ENCODE measurements at places on chromosomes 7 and 10.

DNA sequence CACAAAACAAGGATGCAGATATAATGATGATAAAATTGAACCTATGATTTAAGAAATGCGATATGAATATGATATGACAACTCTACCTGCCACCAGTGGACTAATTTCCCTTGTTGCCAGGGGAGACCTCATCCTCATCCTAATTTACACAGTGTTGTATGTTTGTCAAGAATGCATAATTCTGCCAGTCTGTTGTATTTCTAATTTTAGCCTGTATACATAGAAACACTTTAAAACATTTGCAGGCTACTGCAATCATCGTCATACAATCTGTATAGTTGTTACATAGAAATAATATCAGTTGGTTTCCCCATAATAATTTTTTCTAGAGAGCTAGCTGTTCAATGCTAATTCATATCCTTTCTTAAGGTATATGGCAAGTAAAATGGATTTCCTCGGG lies 274.2 kb downstream of the DPP6 start:
- no peak for DNase-seq

GRCh38 chr7:3861386-3861785 lies 560.3 kb downstream of the SDK1 start:
- DNase-seq = peak; percentile 65

DNA sequence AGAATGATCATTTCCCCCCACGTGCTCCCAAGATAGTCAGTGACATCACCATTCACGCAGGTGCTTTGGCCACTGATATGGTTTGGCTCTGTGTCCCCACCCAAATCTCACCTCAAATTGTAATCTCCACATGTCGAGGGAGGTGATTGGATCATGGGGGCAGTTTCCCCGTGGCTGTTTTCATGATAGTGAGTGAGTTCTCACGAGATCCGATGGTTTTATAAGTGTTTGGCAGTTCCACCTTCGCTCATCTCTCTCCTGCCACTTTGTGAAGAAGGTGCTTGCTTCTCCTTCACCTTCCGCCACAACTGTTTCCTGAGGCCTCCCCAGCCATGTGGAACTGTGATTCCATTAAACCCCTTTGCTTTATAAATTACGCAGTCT lies 205.4 kb upstream of the SH2B2 start:
- DNase-seq = no peak

DNA sequence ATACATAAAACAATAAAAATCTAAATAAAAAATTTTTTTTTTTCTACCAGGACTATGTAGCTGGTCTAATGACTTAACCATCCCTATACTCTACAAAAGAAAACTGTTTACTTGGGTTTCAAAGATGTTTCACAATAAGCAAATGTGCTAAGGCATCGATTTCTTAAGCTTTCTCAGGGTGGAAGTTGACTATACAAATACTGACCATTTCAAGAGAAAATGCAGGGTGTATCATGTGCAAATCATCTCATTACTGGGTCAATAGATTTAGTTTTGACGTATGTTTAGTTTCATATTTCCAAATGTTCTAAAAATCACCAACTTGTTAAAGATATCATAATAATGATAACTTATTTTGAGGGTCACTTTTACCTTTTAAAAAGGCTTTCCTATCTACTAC lies 7.5 kb downstream of the NRP1 start:
- DNase-seq = no peak

GRCh38 chr7:159317294-159317693 lies 172.6 kb upstream of the VIPR2 start:
- DNase-seq = no peak

DNA sequence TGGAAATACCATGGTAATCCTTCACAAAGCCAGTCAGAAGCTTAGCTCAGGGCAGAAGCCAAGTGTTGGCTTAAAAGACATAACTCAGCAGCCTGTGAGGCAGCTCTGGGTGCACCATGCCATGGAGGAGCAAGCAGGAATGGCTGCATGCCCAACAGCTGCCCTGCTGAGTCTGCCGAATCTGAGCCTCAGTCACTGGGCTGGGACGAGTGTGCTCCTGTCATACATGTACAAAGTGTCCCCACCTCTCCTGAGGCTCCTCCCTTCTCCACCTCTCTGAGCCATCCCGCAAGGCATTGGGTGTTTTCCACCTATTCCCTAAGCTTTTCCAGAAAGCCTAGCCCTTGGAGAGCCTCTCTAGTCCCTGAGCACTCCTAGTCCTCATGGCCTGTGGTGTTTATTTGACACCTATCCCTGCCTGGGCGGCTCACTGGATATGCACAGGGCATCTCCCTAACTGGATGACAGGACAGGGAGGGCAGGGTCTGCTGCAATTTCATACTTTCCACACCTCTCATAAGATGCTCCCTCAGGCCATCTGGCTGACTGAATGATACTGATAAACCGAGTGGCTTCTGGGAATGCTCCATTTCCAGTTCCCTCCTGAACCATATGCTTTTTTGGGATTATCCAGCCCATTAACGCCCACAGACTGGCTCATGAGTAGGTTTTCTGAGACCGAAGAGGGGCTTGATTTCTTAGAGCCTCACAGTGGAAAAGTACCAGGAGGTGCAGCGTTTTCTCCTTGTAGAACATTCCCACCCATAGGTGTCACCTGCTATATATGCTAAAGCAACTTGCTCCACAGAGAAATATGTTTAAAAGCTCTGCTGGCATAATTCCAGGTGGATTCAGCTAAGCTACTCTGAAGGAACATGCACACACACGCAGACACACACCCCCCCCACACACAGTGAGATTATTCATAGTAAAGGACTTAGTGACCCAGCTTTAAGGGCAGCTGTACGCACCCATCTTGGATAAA lies 199.3 kb downstream of the SNX10 start:
- DNase-seq = no peak

DNA sequence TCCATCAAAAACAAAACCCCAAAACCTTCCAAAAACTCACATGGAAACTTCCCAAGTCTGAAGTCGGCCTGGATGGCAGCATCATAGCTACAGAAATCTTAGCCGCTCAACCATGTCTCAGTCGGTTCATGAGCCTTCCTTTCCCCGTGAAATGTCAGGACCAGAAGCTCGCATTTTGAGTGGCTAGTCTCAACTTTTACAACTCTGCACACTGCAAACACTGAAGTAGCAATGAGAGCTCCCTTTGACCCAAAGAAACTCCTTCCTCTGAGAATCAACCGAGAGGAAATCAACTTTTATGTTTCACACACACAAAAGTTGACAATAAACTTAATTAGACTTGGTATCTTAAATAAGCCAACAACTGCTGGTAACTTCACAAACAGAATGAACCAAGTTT lies 37.6 kb upstream of the RNF32 start:
- no peak for DNase-seq

GRCh38 chr10:113036619-113037018 lies 86.6 kb downstream of the TCF7L2 start:
- DNase-seq = no peak

DNA sequence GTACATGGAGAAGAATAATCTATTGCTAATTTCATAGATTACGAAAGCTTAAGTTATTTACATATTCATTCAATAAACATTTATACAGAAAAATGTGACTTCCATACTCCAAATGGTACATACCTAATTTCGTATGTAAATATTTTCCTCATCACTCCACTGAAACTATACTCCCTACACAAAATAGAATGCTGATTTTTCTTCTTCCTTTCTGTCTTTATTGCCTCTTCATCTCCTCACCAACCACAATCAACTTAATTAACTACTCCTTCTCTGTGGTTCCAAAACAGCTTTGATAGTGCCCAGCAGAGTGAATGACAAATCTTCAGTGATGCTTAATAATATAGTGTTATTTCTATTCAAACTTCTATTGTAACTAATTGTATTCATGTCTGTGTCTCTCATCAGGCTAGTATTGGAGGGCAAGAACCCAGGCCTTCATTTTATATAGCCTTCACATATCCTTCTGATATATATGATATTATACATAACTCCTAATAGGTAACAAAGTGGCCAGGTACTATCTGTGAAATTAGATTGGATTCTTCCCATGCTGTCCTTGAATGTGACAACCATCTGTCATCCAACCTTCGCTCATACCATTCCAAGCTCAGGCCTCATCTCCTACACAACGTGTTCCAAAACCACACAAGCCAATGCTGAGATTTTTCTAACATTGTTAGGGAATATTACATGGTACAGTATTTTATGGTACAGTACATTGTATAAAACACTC lies 5.3 kb downstream of the ITGB1 start:
- DNase-seq = no peak

GRCh38 chr10:114151486-114151885 lies 22.5 kb downstream of the CCDC186 start:
- DNase-seq = no peak

- DNase-seq = no peak
Observed at GRCh38 chr10:113945075-113945686, 90.7 kb downstream of the NHLRC2 start.

- DNase-seq = no peak
Observed at GRCh38 chr10:79056736-79057391, 11.9 kb upstream of the ZMIZ1 start.

DNA sequence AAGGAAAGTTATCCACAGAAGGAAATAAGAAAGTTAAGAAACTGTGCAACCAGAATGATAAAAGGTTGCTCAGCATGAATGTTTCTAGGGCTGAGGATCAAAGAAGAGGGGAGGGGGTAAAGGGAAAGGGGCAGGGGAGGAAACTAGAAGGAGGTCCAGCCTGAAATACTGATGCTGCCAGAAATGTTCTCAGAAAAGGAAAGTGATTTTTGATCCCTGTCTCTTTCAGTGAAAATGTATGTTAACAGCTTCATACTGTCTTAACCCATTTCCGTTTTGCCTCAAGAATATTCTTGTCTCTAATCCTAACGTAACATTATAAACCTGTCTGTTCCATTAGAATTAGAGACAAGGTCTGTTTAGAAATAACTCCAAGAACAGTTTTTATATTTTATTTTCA lies 49.6 kb downstream of the NEBL start:
- DNase-seq = no peak

GRCh38 chr7:115070311-115070710 lies 148.4 kb downstream of the MDFIC start:
- no peak for DNase-seq

DNA sequence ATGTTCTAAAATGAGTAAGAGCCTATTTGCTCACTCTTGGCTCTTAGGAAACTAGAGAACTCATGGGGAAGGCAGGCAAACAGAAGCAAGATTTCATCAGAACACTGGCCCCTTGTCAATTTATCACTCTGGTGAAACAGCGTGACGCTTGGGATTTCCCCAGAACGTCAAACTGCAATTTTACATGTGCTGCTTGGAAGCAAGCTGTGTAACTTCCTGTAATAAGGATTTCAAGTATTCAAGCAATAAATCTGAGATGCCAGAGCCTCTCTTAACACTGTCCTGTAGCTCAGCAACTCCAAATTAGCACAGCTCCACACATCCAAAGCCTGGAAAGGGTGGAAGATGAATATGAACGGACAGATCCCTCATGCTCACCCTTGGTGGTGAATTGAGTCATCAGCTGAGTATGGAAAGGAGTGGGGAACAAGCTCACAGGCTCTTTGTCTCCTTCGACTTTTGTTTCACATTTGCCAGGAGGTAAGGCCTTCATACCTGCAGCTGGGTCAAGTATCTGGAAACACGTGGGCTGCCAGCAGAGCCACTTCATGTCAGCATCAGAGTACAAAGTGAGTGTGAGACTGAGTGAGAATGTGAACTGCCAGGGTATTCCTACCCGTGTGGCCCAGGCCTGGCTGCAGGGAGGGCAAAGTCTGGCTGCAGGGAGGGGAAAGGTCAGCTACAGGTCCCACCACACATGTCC lies 140.4 kb upstream of the NAMPT start:
- peak; percentile 98 for DNase-seq

DNA sequence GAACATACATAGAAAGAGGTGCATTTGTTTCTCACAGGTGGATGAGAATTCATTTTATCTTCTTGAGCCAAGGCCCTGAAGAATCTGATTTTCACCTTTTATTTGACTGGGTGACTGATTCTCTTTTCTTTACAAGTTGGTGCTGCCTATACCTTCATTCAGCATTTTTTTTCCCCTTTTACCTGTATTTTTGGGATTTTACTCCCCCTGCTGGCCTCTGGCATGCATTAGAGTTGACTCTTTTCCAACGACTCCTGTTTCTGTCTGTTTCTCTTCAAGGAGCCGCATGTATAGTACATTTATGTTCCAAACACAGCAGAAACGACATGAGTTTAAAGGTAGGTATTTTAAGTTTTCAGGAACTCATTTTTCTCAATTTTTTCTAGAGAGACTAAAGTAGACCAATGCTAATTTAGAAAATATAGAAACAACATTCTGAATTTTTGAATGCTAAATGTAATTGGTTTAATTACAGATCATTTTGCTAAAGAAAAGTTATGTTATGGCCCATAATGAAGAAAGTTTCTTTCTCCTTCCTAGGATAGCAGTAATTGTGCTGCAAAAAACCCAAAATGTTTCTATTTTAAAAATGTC lies 149.8 kb upstream of the HDAC9 start:
- no peak for DNase-seq

DNA sequence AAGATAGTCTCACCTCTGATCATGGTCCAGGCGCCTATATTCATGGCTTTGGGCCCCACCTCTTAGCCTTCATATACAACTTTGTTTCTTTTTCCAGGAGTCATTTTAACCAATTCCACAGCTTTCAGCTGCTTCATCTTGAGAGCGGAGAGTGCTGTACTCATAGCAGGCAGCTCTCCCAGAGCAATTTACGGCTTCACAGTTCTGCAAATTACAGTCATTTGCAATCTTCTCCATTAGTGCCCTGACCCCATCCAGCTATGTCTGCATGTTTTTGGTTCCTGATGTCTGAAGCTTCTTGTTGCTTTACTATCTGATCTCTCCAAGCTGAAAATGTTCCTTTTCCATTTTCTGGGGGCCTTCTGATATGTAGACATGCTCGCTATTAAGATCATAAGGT lies 18.0 kb upstream of the MEST start:
- DNase-seq = no peak

DNA sequence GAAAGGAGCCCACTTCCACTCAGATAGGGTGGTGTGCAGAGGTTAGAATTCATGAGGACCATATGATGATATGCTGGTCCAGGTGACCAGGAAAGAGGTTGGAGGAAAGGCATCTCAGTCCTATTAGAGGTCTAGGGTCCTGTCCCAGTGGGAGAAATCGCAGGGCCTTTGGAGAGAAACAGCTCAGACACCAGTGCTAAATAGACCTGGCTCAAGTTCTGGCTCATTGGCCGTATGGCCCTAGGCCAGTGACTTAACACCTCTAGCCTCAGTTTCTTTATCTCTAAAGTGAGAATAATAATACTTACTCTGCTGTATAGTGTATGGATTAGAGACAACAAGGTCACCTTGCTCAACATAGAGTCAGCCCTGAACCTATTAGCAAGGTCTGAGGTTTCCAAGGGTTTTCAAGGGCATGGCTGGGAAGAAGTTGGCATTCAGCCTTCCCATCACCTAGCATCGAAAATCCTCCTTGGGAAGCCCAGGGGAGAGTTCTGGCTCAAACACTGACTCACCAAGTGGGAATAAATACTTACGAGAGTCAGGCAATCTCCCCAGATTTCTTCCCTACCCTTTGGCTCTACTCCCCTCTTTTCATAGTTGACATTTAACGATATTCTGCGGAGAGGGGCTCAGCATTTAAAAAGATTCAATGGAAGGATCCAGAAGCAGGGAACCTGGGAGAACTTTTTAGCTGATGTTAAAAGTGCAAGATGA lies 473.1 kb upstream of the PODXL start:
- DNase-seq = no peak

GRCh38 chr10:49303711-49304110 lies 4.7 kb downstream of the C10orf71 start:
- DNase-seq = no peak
